ENCODE measurements at places on chromosomes 3 and 15. TPM values are rescaled to one million over a fixed set of nuclear protein-coding genes. Genes with fewer than 3 reads are reported as not detected.

The PLA2G4F gene
- not detected for total RNA-seq

The ZBTB11 gene
- 23.3 TPM for total RNA-seq

The ABHD6 gene
- total RNA-seq, result 5.1 TPM

The CXCR6 gene
- not detected for total RNA-seq

The ANKUB1 gene
- not detected for total RNA-seq

The MOBP gene
- not detected for total RNA-seq

The ZMYND10 gene
- total RNA-seq, result 2.9 TPM

The OXSM gene
- 10.9 TPM for total RNA-seq

The GLDN gene
- 0.59 TPM for total RNA-seq

The GP9 gene
- total RNA-seq, result not detected

The AHSG gene
- not detected for total RNA-seq

The RAB27A gene
- total RNA-seq, result 7.2 TPM

The MKRN2OS gene
- not detected for total RNA-seq

The PATL2 gene
- total RNA-seq, result 2.7 TPM

The ATP10A gene
- 32.9 TPM for total RNA-seq

The P2RY14 gene
- not detected for total RNA-seq

The TNFAIP8L3 gene
- total RNA-seq, result 11.2 TPM

The GOLGA8M gene
- total RNA-seq, result under 0.01 TPM

The RARRES1 gene
- total RNA-seq, result 19.5 TPM

The GOLGA8H gene
- under 0.01 TPM for total RNA-seq

The SPTBN5 gene
- 0.36 TPM for total RNA-seq

The PLA2G4D gene
- not detected for total RNA-seq
